ENCODE measurements at places on chromosomes 11 and 22.

GRCh38 chr11:64760759-64761420, 1.1 kb upstream of the PYGM start:
- no peak for DNase-seq

DNA sequence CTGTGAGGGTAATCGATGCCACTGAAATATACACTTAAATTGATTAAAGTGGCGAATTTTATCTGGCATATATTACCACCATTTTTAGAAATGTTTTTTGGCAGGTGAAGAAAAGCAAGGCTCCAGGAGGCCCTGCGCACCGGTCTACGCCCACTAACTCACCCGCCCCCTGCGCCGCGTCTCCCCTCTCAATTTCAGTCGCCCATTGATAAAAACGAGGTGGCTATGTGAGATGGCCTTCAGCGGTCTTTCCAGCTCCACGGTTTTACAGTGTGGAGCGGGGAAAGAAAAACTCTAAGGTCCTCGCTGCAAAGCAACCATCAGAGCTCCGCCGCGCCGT, 602 bp upstream of the AQP11 start:
- DNase-seq: no peak

DNA sequence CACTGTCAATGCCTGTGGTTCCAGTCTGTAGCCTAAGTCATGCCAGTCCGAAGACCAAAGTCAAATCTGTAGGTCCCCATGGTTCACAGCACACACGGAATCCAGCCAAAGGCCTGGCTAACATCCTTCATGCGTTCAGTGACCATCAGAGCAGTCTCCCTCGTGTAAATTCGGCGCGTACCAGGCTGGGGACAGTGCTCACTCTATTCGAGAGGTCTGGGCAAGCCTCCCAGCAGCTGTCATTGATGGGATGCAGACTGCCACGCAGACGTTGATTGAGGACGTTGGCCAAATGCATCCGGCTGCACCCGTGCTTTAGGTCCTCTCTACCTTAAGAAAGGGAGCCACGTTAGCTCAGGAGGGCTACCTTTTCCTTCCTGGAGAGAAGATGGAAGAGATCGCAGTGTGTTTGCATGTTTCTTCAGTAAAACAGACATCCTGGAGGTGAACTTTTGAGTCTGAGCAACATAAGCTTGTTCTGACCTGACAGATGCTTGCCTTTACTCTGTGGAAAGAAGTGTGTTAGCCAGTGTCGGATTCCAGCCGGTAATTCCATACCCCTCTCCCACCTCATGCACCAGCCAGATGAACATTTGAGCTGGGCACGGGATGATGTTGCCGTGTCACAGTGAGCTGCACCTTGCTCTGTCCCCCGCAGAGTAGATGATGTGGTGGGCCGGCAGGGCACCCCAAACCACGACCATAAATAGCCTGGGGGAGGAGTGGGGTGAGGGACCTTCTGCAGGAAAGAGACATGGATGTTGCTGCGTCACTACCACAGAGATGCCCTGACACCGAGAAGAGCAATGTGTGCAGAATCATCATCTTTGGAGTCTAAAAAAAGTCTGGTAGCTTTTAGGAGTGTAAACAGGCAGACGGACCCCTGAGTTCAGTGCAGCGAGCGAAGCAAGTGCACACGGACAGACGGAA, 12.2 kb downstream of the CTTN start:
- DNase-seq: no peak

GRCh38 chr11:22780952-22781593, 48.5 kb downstream of the SVIP start:
- DNase-seq: no peak

DNA sequence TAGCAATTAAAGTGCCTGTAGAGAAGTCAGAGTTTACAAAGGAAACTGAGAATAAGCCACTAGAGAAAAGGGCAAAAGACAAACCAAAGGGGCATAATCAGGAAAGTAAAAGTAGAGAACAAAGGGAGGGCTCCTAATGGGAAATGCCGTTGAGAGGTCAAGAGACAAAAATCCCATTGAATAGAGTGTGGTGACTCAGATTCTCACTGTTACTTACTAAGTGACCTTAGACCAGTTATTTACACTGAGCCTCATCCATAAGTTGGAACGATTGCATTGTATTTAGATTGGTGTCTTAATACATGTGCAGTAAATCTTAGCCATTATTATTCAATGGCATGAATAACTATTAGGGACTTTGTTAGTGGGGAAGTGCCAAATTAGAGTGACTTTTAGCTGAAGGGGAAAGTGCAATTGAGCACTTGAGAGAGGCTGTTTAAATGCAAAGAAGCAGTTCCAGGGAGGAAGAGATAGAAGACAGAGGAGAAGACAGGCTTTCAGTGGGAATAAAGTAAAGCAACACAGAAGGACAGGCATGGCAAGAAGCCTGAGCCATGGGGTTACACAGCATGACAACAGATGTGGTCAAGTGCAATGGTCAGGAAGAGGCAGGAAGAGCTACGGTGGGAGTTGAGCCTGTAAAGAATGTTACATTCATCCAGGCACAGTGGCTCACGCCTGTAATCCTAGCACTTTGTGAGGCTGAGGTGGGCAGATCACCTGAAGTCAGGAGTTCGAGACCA, 82.6 kb downstream of the UBASH3B start:
- no peak for DNase-seq

DNA sequence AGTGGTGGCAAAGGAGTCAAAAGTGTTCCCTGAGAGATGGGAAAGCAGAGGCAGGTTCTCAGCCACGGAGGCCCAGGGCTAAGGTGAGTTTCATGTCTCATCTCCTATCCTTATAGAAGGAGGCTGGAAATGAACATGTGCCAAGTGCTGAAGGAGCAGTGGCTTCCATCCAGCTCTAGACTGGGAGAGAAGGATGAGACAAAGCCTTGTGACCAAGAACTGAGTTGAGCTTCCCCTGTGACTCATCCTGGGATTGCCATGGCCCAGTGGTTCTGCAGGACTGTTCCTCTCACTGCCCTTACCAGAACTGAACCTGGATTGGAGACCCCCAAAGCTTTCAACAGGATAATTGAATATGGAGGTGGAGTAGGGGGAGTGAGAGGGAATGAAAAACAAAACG, 16.7 kb upstream of the OR9Q1 start:
- no peak for DNase-seq

DNA sequence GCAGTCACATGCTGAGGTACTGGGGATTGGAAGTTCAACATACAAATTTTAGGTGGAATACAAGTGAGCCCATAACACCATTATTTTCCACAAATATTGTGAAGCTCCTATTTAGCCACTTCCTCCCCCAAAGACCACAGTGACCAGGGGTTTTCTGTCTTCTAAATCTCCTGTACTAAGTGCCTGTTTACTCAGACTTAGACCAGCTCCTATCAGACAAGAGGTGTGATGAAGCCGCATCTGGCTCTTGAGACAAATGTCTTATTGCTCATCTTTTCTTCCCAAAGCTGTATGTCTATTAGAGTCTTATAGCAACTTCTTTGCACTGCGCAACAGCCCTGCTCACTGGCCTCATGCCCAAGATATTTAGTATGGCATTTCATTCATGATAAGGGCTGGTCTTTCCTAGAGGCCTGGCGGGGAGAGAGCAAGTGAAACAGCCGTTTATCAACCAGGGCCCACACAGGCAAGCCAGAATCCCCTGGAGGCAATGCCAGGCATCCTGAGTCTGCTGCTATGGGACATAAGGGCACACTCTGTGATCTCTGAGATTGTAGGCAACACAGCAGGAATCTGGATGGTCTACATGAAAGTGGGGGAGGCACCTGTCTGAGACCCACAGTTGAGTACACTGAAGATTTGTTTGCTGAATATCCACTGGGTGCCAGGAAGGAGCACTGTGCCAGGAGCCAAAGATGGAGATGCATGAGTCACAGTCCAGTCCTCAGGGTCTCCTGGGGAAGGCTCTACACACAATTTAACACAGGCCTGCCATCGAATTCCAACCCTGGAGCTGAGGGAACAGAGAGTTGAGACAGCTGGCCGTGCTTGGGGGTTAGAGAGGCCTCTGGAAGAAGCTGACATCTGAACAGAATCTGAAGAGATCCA, 78.5 kb upstream of the NCAM1 start:
- DNase-seq: no peak

GRCh38 chr11:70036971-70037882, 40.9 kb upstream of the ANO1 start:
- no peak for DNase-seq

DNA sequence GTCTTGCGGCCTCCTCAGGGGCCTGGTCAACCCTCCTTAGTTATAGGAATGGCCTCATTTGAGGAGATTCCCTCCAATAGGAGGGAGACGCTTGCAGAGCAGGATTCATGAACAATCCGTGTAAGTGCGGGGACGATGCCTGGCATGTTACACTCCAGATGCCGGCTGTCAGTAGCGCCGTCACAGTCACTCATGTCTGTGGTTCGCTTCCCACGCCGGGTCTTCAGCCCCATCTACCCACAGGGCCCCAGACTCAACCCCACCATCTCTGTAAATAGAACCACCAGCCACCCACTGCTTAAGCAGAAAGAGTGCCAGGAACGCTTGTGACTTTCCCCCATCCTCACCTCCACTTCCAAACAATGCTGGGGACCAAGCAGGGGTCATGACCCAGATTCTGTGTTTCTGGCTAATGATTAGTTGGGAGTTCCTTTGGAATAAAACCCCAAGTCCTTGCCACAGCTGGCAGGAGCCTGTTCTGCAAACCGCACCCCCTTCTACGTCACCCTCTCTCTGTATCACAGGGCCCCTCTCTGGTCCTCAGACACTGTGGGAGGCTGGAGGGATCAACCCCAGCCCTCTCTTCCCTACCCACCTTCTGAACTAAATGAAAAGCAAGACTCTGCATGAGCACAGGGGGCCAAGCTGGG, 38.8 kb upstream of the TOLLIP start:
- no peak for DNase-seq

GRCh38 chr11:46162700-46163099, 41.4 kb upstream of the PHF21A start:
- DNase-seq: no peak

DNA sequence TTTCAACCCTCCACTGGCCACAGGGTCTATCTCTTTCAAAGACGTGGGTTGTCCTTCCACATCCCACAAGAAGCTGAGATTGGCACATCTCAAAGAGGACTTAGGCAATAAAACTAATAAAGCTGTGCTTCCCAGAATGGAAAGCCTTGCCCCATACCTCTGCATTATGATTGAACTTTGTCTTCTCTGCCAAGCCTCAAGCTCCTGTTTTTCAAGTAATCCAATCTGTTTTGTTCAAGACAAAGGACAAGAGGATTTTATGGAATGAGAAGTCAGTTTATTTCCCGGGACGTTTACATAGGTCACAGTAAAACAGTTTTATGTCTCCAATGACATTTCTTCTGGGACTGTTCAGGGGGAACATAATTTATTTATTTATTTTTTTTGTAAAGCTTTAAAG, 108.4 kb downstream of the GALNT18 start:
- no peak for DNase-seq

DNA sequence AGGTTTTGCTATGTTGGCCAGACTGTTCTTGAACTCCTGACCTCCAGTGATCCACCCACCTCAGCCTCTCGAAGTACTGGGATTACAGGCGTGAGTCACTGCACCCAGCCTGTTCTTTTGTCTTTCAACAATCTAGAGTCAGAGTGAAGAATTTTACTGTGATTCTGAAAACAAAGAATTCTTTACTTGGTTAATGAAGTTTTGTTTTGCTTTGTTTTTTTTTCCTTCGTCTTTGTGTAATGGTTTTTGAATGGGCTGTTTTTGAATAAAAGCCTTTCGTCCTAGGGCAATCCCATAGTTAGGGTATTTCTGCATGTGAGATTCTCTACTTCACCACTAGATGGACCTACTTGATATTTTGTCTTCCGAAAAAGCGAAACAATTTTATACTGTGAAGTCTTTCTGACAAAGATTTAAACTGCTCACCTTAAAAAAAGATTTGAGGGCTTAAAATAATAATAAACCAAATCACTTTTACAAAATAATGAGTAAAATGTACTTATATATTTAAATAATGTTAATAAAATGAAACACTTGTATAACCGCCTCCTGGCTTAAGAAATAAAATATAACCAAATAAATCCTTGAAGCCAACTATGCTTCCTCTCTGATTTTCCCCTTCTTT, 43.4 kb upstream of the SC5D start:
- DNase-seq: no peak

DNA sequence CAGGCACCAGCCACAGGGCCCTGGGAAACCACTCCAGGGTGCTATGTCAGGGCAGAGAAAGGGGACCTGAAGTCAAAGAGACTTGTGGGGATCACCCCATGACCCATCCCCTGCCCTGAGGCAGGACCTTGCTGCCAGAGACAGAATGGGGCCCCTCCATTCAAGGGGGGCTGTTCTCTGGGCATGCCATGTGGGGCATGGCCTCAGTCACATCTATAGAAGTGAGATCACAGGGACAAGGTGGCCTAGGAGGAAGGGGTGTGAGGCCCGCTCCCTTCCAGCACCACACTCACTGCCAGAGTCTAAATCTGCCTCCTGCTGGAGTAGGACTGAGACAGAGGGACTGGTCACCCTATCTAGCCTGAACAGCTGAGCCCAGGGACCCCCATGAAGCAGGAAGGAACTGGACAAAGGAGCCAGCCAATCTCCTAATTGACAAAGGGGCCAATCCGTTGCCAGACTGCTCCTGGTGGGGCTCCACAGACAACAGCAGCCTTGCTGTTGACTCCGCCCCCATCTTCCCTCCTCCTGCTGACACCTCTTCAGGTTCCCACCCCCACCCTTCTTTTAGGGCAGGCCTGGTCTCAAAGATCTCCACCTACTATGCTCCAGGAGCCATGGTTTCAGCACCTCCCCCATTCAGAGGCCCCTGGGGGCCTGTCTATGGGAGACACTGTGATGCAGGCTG, 26.0 kb downstream of the NEAT1 start:
- DNase-seq: no peak

GRCh38 chr11:71153005-71153390, 99.4 kb downstream of the SHANK2 start:
- DNase-seq: no peak

GRCh38 chr11:83449338-83449913, 163.3 kb upstream of the CCDC90B start:
- DNase-seq: no peak

DNA sequence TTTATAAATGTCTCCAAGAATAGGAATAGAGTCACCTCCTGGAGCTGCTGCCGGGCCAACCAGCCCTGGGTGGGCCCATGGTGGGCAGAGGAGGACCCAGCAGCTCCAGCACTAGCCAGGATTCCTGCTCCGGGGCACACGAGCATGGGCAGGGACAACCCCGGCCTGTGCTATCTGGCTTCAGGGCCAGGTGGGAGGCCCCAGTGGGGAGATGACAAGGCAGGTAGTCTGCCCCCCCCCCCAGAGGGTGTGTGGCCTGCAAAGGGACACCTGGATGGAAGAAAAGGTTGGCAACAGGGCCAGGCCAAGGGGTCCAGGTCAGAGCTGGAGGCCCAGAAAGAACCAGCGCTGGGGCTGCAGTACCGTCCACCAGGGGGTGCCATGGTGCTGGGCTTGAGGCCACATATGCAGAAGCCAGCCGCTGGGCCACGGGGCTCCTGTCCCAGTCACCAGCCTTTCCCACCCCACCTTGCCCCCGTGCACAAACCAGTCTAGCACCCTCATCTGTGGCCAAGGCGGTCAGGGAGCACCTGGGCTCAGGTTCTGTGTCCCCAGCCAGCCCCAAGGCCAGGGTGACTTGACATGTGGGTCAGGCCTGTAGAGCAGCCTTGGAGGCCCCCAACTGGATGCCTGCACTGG, 3.4 kb downstream of the TSPAN32 start:
- DNase-seq: peak; percentile 78

GRCh38 chr11:88310246-88310645, 27.3 kb downstream of the CTSC start:
- DNase-seq: no peak
